ENCODE measurements at places on chromosomes 7 and 10.

DNA sequence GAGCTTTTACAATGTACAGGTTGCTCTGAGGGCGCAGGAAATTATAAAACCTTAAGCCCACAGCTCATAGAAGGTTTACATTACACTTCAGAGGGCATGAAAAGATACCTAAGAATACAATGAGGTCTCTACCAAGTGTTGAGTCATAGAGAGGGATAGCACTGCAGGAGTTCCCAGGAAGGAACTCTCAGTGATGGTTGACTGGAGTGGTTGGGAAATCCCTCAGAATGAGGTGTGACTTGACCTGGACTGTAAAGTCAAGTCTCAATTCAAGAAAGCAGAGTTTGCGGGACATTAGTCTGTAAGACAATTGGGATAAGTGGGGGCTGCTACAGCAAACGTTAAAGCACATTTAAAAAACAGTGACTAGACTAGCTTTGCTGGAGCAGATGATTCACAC is 21.9 kb downstream of the TNKS2 start:
- DNase-seq: no peak

DNA sequence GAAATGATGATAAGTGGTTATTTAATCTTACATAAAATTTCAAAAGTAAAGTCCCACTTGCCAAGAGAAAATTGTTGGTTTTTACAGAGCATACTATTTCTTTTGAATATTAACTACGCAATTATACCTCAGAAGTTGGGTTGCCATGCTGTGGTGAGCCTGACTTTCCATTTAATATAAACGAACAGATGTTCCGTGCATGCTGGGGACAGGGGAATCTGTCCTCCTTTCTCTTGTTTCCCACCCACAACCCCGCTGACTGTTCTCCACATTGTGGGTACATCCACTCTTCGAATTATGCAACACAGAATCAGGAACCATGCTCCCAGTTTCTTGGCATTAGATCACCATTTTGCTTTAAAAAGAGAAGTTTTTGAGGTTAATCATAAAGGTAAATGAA is 29.2 kb upstream of the RTKN2 start:
- DNase-seq: no peak

DNA sequence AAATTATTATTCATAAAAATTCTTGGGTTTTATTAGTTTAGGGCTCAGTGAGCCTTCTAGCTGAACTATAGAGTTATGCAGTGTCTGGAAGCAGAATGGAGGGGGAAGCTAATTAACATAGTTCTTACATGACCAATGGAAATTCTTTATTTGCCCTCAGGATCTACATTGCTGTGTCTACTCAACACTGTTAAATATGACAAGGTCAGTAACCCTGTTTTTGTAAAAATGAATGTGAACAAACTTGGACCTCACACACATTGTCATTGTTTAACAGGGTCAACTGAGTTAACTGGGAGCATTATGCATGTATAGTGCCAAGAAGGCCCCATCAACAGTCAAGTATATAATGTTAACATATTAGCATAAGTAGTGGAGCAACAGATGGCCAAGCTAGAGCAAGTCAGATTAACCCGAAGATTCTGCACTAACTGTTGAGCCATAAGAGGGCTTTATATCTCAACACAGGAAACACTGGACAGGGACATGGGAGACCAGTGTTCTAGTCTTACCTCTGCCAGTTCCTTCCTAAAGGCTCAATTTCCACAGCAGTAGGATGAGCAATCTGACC is 122.5 kb upstream of the SEM1 start:
- DNase-seq: no peak

DNA sequence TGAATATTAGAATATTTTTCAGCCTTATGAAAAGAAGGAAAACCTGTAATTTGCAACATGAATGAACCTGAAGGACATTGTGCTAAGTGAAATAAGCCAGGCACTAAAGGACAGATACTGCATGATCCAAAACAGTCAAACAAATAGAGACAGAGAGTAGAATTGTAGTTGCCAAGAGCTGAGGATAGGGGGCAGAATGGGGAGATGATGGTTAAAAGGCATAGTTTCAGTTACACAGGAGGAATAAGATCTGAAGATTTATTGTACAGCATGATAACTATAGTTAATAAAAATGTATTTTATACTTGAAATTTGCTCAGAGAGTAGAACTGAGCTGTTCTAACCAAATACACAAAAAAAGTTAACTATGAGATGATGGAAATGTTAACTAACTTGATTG is 149.0 kb upstream of the TMEM106B start:
- peak; percentile 24 for DNase-seq

GRCh38 chr10:51427758-51428157 is 271.6 kb downstream of the CSTF2T start:
- no peak for DNase-seq

- no peak for DNase-seq
These were observed 32.6 kb upstream of the CBLL1 start for GRCh38 chr7:107711301-107711700.

- DNase-seq: no peak
These were observed 169.3 kb downstream of the FAM107B start for GRCh38 chr10:14605231-14605925.

DNA sequence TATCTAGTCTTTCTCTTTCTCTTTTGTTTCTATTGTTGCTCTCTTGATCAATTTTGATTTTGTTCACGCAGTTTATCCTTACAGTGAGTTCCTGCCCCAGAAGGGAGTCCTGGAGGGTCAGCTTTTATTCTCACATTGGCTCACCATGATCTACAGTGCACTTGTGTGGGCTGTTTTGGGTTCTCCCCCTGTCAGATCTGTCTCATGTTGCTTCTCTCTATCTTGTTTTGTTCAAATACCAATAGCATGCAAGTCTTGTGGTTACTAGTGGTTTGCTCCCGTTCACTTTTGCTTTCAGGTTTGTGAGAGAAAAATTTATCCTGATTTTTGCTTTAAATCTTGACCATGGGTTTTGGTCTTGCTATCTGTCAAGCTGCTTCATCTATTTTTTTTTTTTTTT is 74.3 kb downstream of the PTN start:
- no peak for DNase-seq

- no peak for DNase-seq
These were observed 249.0 kb upstream of the AUTS2 start for GRCh38 chr7:69349291-69349690.

DNA sequence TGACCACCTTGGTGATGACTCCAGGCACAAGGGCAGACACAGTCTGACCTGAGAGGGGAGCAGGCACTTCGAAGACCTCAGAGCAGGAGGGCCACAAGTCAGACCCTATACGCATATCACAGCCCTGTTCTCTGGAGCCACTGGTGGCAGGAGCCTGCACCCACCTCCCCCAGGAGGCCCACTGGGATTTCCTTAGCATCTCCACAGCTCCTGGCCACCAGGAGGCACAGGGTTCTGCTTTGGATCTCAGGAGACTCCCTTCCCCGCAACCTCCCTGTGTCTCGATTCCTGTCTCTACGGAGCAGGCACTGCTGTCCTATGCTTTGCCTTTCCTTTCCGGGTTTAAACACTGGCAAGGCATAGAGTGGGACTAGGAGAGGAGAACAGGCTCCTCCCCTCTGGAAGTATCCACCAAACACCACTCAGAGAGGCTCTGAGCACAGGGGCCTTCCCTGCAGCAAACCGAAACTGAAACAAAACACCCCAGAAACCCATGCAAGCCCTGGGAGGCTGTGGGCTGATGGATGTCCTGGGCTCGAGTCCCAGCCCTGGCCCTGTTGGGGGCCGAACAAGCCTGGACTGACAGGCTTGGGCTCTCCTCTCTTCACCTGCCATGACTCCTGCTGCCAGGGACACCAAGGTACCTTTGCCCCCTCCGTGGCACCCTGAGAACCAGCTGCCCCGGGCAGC is 166.3 kb downstream of the NEURL1 start:
- peak; percentile 64 for DNase-seq

DNA sequence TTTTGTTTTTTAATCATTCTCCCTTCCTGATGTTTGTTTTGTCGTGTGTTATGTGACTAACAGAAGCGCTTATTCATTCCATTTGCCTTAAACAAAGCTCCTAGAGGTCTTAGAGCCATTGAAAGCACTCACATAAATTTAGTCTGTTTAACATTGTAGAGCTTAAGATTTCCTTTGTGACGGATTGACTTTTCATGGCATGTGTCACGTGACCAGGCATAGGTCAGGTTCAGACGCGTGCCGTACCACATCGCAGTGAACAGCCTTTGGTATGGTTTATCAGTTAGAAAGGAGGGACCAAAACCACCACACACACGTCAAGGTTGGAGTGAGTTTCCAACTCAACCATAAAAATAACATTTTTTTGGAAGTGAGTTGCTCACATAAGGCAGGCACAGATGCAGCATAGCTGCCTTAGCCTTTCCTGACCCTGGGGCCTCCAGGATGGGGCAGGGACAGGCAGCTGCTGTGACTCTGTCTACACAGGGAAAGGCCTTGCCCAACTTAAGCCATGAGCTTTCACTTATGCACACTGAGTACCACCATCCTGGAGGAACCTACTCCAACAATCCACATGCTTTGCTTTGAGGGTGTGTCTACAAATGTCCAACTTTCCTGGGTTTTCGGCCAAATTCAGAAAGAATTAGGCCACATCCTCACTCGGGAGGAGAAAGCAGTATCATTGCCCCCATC is 55.5 kb downstream of the WDFY4 start:
- no peak for DNase-seq

DNA sequence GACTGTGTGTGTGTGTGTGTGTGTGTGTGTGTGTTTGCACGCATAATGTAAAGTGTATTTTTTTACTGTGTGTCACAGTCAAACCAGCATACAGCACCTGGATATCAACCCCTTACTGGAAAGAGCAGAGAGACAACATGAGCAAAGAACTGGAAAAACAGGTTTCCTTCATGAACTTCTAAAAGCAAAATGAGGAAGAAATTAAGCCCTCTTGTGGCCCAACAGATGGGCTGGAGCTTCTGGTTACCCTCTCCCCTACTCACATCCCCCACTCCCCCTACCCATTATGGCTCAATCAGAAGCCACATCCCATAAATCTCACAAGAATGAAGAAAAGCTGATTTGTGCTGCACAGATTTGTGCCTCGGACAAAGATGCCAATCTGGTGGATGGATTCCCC is 36.2 kb downstream of the PDE1C start:
- DNase-seq: no peak

DNA sequence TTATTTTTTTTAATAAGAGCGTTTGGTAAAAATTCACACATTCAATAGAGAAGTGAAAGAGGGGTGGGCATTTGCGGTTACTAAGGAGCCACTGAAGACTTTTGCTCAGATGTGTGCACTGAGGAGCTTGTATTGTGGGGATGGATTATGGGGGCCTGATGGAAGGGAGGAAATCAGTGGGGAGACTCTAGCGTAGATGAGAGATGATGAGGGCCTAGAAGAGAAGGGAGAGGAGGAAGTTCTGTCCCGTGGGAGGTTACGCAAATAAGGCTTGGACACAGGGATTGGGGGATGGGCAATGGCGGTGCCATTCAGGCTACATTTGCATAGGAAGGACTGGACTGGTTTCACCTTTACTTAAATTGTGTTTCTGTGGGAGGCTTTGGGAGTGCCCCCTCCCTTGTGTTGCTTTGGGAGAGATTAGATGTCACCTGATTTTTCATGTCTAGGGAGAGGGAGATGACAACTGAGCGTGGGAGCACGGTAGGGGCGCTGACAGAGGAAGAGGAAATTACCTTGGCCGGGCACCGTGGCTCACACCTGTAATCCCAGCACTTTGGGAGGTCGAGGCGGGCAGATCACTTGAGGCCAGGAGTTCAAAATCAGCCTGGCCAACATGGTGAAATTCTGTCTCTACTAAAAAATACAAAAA is 2.2 kb upstream of the HIP1 start:
- DNase-seq: no peak

DNA sequence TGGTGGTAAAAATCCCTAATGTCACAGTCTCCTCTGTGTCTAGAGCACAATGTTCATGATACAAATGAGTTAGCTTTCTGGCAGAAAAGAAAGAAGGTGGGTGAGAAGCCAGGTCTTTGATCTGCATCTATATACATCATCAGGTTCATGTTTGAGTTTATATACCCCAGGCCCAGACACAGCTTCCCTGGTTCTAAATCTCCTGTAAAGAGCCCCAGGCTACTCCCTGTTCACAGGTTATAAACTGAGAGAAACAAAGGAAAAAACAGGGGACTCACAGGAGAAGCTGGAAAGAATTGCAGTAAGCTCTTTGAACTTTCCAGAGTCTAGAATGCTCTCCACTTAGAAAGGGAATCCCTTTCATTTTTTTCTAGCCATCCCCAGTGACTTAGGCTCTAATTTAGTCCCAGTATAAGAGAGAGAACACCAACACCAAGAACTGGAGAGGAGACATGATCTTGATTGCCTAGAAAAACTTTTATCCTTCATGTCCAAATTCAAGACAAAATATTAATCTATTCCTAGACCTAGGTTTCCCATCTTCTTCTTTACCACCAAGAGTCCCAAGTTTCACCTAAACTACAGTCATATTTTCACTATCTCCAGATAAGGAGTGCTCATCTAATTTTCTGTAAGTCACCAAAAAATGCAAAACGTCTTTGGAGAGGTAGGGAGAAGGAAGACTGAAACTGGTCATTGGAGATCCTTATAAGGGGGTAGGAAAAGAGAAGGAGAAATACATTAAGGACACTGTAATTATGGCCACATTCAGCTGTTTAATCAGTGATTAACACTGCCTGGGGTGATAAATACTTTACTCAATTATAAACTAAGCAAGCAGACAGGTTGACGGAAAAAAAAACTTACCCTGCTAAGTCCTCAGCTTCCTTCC is 469 bp downstream of the MSS51 start:
- no peak for DNase-seq

- DNase-seq: no peak
These were observed 293.3 kb downstream of the ADRA2A start for GRCh38 chr10:111370101-111370500.

DNA sequence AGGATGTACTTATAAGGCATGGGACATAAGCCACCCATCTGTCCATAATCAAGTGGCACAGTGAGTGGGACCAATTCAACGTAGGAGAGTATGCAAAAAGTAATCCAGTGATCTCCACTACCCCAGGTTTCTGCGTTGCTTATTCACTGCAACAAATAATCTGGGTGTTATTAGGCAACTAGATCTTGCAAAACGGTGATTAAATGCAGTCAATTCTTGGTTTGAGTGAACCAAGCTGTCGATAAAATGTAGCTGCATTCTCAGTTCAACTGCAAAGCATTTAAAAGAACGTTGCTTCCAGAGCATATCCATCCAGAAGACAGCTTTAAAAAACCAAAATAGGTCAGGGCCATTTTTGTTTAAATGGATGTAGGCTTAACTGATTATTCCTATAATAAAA is 5.0 kb downstream of the LSMEM1 start:
- no peak for DNase-seq

DNA sequence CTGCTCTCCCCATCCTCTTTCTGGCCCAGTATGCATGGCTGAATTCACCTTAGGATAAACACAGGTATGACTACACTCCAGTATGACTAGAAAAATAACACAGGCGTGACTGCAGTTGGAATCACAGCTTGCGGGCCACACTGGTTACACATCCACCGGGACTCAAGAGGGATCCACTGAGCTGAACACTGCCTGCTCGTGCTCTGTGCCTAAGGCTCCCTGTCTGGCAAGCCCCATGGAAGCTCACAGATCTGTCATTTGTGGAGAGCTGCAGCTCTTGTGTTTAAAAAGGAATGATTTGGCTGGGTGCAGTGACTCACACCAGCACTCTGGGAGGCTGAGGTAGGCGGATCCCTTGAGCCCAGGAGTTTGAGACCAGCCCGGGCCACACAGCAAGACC is 26.8 kb downstream of the VOPP1 start:
- no peak for DNase-seq

Data from Jurkat, Clone E6-1 (cell line).